ENCODE measurements at places on chromosomes 7 and 10. TPM values are rescaled to one million over a fixed set of nuclear protein-coding genes. Genes with fewer than 3 reads are reported as not detected.

DNA sequence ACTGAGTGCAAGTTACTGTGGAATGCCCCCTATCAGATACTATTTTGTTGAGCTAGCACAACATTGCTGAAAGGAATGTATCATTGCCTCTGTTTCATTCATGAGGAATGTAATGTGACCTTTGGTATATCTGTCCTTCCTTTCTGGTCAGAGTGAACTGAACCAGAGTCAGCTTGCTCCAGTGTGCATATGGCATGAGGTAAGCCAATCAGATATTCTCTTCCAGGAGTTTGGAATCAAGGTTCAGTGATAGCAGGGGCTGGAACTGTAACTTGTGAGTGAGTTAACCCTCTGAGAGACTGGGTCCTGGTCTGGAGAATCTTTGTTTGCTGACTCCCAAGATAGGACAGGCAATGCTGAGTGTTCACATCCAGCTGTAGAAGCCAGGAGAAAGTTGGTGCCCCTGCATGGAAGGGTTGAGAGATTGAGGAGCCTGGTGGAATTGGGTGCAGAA is 45.3 kb upstream of the OSBPL3 start:
- DNase-seq, result no peak

Gene TMEM213
- not detected for total RNA-seq

- no peak for DNase-seq
Measured at GRCh38 chr10:87651801-87652200, 7.9 kb upstream of the PAPSS2 start.

GRCh38 chr7:50558294-50559053 is 6.7 kb downstream of the DDC start:
- no peak for DNase-seq

- peak; percentile 75 for DNase-seq
Measured at GRCh38 chr7:15737601-15738000, 51.1 kb upstream of the MEOX2 start.

DNA sequence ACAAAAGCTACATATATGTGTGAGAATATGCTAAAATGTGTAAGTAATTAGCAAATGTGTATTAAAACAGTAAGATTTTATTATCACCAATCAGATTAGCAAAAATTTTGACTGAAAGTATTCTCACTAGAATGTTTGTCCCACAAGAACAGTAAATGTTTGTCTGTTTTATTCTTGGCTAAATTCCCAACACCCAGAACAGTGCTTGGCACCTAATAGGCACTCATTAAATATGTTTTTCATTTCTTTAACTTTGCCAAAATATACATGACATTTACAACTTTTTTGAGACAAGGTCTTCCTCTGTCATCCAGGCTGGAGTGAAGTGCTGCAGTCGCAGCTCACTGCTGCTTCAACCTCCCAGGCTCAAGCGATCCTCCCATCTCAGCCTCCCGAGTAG is 143.6 kb downstream of the EBF3 start:
- no peak for DNase-seq

DNA sequence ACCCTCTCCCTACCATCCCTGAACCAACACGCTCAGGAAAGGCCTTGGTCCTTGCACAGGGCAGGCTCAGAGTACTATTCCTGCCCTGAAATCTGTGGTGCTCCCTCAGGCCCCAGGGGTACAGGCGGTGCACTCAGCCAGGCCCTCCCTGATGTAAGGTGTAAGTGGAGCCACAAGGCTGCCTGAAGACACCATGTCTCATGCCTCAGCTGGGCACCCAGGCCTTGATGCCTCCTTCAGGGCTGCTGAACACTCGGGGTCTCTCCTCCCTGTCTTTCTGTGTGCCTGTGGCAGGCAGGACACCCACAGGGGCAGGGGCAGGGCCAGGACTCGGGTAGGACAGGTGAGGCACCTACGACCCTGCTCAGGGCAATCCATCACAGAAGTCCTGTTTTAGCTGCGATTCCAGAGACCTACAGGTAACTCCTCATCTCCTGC is 22.9 kb upstream of the ANTXRL start:
- DNase-seq, result no peak

DNA sequence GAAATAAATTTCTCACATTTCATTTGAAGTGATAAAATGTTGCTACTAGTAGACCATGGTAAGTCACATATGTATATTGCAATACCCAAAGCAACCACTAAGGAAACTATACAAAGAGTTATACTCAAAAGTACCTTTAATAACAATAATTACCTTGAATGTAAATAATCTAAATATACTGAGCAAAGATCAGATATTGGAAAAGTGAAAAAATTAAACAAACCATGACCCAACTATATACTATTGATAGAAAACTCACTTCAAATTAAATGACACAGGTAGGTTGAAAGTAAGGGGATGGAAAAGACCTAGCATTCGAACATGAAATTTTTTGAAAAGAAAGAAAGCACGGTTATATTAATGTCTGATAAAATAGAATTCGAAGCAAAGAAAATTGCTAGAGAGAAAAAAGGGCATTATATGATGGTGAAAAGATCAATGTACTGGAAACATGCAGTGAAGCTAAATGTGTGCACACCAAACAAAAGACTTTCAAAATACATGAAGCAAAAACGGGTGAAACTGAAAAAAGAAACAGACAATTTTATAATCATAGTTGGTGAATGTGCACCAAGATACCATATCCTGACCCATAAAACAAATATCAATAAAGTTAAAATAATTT is 29.1 kb downstream of the TFPI2 start:
- no peak for DNase-seq

- DNase-seq, result no peak
Measured at GRCh38 chr10:8096931-8097330, 42.4 kb downstream of the GATA3 start.

DNA sequence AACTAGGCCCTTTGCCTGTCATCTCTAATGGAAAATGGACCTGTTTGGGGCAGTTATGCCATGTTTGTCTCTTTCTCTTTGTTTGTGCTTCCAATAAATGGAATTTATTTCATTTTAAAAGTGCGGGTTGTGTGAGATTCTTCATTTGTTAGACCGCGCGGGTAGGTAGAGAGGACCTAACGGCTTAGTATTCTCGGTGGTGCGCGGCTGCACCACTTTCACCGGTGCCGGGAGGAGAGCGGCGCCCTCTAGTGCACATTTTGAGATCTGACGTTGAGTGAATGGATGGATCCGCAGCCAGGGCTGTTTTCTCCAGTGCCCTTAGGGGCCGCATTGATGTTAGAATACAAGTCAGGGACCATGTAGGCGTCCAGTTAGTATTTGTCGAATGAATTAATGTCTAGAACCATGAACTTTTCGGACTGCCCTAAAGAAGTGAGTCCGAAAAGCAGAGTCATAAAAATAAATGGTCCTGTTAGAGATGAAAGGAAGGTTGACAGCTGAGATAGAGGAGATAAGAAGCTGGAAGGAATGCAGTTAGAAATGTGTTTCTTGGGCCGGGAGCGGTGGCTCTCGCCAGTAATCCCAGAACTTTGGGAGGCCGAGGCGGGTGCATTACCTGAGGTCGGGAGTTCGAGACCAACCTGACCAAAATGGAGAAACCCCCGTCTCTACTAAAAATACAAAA is 29.3 kb upstream of the GIMAP8 start:
- peak; percentile 82 for DNase-seq

Gene TLL2
- 0.71 TPM for total RNA-seq

GRCh38 chr10:55509168-55509567 is 708.1 kb upstream of the PCDH15 start:
- peak; percentile 3 for DNase-seq

Gene JCAD
- total RNA-seq, result 33.4 TPM

DNA sequence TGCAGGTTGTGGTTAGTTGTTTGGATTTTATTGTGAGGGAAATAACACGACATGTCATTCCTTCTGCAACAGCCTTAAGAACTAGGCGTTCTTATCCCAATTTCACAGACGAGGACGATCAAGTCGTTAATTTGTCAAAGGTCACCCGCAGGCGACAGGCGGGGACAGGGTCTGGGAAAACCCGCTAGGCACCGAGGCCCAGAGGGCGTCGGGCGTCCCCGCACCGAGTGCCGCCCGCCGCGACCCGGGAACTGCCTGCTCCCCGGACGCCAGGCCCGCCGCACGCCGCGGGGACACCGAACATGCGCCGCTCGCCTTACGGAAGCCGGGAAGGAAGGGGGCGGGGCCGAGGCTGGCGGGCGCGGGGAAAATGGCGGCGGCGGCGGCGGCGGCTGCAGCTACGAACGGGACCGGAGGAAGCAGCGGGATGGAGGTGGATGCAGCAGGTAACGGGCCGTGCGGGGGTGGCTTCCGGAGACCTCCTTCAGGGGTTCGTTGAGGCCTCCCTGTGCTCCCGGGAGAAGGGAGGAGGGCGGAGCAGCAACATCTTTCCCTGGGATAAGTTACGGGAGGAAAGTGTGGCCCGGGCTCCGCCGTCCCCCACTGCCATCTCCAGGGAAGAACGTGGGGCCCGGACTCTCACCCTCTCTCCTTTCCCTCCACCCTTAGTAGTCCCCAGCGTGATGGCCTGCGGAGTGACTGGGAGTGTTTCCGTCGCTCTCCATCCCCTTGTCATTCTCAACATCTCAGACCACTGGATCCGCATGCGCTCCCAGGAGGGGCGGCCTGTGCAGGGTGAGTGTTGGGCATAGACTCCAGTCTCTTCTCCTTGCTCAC is at the start of gene COPS6:
Gene COPS6 (plus strand): TSS at position 349 of the 837 bp plus-strand sequence. CDS start 22 bp downstream, at position 371.
- DNase-seq, result peak; percentile 92

Gene ACTL6B
- not detected for total RNA-seq

- no peak for DNase-seq
Measured at GRCh38 chr7:41885078-41885477, 182.2 kb upstream of the INHBA start.

- no peak for DNase-seq
Measured at GRCh38 chr7:135831455-135832195, 83.0 kb upstream of the FAM180A start.

Gene GNAT3
- total RNA-seq, result not detected

- peak; percentile 46 for DNase-seq
Measured at GRCh38 chr7:87934699-87935383, 790 bp downstream of the ADAM22 start.

DNA sequence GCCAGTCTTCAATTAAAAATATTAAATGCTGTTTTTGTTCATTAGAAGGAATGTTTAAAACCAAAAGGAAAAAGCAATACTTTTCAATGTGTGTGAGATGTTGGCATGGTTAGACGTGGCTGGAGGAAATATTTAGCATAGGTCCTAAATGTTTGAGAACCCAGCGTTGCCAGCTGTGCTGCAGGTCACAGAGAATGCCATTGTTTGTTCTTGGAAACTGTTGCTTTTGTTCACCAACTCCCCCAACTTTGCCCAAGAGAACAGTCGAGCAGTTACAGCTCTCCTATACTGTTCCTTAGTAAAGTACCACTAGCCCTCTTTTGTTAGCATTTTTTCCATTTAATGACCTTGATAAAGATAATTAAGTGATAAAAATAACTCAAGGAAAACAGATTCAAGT is 44.5 kb upstream of the ELMO1 start:
- DNase-seq, result no peak

- DNase-seq, result no peak
Measured at GRCh38 chr7:80249619-80250295, 115.1 kb downstream of the GNAI1 start.

- DNase-seq, result peak; percentile 16
Measured at GRCh38 chr7:122219253-122219865, 75.3 kb upstream of the AASS start.

Gene FZD1
- total RNA-seq, result 12.5 TPM

Gene GPNMB
- total RNA-seq, result 98.1 TPM

Gene TRIM4
- 16.5 TPM for total RNA-seq

Gene OPN4
- total RNA-seq, result 0.04 TPM

DNA sequence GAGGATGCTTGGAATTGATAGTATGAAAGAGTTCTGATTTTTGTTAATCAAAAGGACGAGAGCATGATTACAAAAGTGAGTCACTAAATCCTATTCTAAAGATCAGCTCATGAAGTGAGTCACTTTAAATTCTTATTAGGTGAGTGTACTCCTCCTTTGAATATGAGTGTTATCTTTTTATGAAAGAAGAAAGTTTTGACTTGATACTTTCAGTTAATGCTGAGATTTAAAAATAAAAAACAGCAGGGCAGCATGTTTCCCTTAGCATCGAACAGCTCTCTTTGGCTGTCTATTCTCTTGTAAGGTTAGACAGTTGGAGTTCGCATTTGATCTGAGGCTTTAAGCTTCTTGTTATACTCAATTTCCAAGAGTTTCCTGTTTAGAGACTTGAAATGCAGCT is 222.0 kb downstream of the TWIST1 start:
- no peak for DNase-seq

- DNase-seq, result no peak
Measured at GRCh38 chr7:69860486-69860885, 262.2 kb downstream of the AUTS2 start.

Gene KCNIP2
- 2.0 TPM for total RNA-seq

DNA sequence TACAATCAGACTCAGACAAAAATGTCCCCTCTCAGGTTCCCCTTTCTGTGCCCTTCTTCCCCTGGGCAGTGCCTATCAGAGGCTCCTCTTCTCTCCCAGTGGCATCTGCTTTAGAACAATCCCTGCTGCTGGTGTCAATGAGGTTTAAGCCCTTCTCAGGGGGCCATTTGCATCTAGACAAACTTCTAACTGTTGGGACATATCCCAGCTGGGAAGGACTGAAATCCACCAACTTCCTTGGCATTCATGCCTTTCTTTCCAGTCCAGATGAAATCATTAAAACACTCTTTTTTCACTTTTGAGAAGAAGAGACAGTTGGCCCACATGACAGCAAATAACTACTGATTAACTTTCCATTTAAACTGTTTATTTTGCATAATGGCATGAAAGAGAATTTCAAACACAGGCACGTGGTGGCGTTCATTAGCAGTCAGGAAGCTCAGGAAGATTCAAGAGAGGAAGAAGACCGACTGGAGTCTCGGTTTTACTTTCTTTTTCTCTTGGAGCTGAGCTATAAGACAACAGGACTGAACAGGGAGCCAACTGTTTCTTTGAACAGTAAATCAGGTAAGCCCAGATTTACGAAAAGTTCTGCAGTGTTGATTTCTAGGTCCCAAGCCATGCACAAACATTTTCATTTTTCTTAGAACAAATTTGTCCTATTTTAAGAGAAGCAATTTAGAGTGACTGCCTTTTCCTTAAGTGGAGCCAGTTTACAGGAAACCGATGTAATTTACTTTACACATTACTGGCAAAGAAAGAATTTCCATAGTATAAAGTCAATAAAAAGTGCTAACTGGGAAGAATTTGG is at the start of gene GIMAP2:
Gene GIMAP2 (plus strand): TSS at position 488 of the 811 bp plus-strand sequence. CDS start 1,354 bp downstream, outside the sequence.
- peak; percentile 79 for DNase-seq

Gene OPN1SW
- total RNA-seq, result not detected

DNA sequence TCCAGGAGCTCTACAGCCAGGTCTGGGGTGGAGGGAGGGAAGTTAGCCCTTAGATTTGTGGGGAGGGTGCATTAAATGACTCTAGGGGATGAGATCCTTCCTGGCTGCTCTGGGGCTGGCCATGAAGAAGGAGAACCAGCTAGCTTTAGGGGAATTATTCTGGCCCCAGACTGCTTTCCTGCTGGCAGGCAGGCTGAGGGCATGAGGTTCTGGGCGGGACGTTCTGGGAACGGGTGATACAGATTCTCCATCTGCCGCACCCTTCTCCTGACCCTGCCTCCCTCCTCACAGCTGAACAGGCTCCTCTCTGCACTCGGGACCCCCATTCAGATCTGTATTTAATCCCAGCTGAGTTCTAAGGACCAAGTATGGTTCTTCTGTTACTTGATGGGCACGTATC is 23.9 kb downstream of the GOLGA7B start:
- DNase-seq, result no peak

- no peak for DNase-seq
Measured at GRCh38 chr10:104065748-104066147, 19.9 kb downstream of the COL17A1 start.

- DNase-seq, result no peak
Measured at GRCh38 chr7:41391818-41392217, 311.1 kb downstream of the INHBA start.

Data from muscle of leg (tissue), 16 donors.